Effector CD8-positive, alpha-beta T cell (primary cell): ENCODE measurements at places on chromosomes 1 and 21.

DNA sequence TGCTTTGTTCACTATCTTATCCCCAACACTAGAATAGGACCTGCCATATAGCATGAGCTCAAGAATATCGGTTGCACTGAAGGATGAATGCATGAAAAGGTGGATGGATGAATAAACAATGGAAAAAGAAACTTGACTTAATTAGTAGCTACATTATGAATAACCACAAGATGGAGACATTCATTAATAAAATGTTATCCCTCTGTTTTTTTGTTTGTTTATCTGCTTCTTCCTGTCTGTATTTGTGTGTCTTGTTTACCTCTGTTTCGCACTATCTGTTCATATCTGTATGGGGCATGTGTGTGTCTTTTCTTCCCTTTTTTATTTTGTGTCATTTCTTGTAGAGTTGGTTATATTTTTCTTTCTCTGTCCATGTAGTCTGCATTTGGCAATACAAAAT lies 1.1 kb upstream of the OR14I1 start:
- no peak for DNase-seq

DNA sequence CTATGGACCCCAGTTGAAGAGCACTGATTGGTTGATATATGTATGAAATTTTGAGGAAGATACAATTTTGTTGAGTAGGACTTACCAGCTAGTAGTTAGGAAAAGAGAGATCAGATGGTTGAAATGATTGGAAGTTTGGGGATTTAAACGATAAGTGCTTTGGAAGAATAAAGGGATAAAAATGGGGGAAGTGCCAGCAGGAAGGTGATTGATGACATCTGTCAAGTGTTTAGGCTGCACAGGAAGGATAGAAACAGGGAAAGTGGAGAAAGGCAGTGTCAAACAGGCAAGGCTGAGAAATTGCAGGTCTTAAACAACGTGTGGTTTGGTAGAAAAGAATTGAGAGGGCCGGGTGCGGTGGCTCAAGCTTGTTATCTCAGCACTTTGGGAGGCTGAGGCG lies 22.3 kb downstream of the PDC start:
- no peak for DNase-seq

DNA sequence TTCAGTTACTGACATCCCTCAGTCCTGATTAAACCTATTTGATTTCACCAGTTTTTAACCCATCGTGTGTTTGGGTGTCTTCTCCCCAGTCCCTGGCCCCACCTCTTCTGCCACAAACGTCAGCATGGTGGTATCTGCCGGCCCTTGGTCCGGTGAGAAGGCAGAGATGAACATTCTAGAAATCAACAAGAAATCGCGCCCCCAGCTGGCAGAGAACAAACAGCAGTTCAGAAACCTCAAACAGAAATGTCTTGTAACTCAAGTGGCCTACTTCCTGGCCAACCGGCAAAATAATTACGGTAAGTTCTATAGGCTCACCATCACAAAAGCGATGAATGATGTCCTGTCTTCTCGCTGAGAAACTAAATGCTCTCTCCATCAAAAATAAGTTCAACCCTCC lies 28.7 kb downstream of the NBPF3 start:
- DNase-seq, result no peak

DNA sequence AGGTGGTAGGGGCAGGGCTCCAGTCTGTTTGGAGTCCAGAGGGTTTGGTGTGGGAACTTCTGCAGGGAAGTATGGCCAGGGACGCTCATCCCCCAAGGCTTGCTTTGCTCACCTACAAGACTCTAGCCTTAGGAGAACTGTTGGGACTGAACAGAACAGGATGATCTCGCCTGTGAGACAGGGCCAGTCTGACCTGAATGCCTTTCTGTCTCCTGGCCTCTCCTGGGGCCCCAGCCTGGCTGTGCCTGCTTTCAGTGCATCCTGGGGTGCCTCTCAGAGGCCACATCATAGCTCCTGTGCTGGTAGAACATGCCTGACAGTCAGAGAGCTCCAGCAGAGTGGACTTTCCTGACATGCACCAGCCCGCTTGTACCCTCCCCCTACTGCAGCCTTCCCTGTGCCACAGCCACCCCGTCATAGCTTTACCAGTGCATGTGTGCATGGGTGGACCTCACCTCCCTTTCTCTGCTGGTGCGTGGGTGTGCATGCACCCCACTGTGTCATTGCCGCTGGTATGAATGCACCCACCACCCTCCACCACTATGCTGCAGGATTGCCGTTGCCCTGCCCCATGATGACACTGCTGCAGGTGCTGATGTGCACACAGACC lies 165.8 kb downstream of the GIPC2 start:
- no peak for DNase-seq

- no peak for DNase-seq
These were observed 17.4 kb upstream of the CPLANE2 start for GRCh38 chr1:16254263-16254928.

- DNase-seq, result no peak
These were observed 45.2 kb downstream of the TENT5C start for GRCh38 chr1:117650840-117651568.

DNA sequence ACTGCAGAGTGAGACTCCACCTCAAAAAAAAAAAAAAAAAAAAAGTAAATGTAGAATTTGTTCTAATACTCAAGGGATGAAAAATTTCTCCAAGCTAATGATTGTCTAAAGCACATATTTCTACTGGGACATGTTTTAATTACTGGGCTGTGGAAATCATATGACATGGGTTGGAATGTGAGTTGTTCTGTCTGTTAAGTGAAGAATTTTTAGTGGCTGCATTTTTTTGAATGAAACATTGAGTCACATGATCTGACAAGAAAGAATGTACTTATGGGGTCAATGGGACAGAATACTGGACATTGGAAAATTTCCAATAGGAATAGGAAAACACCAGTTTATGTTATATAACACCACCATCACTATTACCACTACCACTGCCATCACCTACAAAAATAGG lies 123.8 kb upstream of the IVNS1ABP start:
- no peak for DNase-seq

GRCh38 chr1:186708694-186709097 lies 28.5 kb upstream of the PTGS2 start:
- no peak for DNase-seq

GRCh38 chr1:21680918-21681317 lies 11.8 kb upstream of the RAP1GAP start:
- no peak for DNase-seq

GRCh38 chr1:222247811-222248310 lies 300.0 kb downstream of the HHIPL2 start:
- no peak for DNase-seq

GRCh38 chr1:6794164-6794563 lies 8.9 kb downstream of the CAMTA1 start:
- no peak for DNase-seq

- no peak for DNase-seq
These were observed 37.6 kb downstream of the ALG6 start for GRCh38 chr1:63405021-63405420.

- no peak for DNase-seq
These were observed 1.7 kb downstream of the TFF3 start for GRCh38 chr21:42313501-42313969.

- no peak for DNase-seq
These were observed 35.5 kb downstream of the KIRREL1 start for GRCh38 chr1:158028969-158029368.

GRCh38 chr1:37478890-37479254 lies 4.5 kb downstream of the ZC3H12A start:
- DNase-seq, result no peak

DNA sequence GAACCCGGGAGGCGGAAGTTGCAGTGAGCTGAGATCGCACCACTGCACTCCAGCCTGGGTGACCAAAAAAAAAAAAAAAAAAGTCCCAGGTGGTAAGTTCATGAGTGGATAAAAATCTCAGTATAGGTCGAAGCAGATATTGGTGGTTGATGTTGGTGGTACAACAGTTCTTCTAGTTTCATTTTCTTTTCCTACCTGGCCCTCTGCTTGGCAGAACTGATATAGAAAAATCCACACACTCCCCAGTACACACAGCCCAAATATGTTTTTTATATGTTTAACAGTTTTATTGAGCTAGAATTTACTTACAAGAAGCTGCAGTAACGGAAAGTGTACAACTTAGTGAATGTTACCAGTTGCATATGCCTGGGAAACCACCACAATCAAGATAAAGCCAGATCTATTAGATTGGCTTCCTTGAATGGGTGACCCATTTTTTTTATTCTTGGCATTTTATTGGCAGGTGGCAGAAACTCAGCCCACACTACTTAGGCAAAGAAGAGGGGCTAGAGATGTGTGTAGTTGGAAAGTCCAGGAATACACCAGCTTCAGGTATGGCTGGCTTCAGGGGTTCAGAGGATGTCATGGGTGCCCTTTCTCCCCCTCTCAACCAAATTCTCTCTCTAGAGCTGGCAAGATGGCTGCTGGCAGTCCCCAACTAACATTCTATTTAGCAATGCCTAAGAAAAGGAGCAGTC lies 118.3 kb upstream of the SLC25A33 start:
- DNase-seq, result no peak

GRCh38 chr1:107404756-107405155 lies 263.9 kb downstream of the NTNG1 start:
- no peak for DNase-seq

DNA sequence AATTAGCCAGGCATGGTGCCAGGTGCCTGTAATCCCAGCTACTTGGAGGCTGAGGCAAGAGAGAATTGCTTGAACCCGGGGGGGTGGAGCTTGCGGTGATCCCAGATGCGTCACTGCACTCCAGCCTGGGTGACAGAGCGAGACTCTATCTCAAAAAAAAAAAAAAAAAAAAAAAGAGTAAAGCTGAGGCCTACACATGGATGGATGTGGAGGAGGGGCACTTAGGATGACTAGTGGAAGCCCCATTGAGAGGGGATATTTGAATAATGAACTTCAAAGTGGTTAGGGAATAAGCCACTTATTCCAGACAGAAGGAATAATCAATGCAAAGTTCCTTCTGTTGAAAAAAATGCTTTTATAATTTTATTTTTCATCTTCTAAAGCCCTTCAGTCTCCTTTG lies 51.4 kb downstream of the PTBP2 start:
- DNase-seq, result no peak

DNA sequence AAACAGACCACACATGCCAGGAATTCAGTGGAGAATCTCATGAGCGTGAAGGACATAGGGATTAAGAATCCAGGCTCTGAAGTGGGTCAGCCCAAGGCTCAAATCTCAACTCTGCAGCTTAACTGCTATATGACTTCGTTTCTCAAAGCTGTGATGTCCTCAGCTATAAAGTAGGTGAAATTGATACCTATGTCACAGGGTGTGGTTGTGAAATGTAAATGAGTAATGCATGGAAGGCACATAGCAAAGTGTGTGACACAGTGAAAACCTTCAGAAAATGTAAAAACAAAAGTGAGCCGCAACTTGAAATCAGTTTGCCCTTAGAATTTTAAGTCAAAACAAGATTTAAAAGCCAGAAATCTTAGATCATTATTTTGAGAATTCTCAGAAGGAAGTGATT lies 145.7 kb upstream of the PRMT6 start:
- no peak for DNase-seq

DNA sequence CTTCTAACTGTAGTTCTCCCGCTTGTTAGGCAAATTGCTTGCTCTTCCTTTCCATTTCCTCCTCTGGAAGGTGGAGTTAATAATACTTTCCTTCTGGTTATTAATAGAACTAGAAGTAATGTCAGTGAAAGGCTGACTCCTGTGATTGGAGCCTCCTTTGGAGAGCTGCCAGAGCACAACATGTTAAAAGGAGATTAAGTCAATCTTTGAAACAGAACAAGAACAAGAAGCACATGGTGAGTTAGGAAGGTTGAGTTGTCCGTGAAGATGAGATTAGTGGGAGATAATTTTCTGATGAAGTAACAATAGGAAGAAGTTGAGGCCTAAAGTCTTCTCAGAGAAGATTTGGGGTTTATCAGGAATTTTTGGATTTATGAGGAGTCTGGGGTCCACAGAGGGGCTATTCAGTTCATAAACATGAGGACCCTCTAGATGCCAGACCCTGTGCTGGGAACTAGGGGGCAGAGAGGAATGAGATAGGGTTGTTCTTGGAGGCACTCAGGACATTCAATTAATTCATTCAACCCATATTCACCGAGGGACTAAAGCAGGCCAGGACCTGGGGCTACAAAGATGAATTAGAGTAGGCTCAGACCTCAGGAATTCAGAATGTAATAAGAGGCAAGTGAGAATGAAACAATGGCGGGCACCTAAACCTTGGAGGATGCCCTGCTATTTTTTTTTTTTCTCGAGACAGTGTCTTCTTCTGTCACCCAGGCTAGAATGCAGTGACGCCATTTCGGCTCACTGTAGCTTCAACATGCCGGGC lies 40.7 kb upstream of the DHCR24 start:
- DNase-seq, result no peak

GRCh38 chr1:243712941-243713340 lies 137.1 kb downstream of the AKT3 start:
- DNase-seq, result no peak

DNA sequence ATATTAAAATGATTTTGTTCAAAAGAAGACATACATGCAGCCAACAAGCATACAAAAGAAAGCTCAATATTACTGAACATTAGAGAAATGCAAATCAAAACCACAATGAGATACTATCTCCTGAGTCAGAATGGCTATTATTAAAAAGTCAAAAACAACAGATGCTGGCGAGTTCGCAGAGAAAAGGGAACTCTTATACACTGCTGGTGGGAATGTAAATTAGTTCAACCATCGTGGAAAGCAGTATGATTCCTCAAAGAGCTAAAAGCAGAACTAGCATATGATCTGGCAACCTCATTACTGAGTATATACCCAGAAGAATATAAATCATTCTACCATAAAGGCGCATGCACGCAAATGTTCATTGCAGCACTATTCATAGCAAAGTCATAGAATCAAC lies 126.0 kb upstream of the HMCN1 start:
- no peak for DNase-seq

GRCh38 chr1:246139745-246140182 lies 367.3 kb downstream of the SMYD3 start:
- DNase-seq, result no peak

GRCh38 chr1:65691152-65691900 lies 101.4 kb upstream of the PDE4B start:
- no peak for DNase-seq
